GM12878 (cell line): ENCODE measurements at places on chromosomes 4 and X.

DNA sequence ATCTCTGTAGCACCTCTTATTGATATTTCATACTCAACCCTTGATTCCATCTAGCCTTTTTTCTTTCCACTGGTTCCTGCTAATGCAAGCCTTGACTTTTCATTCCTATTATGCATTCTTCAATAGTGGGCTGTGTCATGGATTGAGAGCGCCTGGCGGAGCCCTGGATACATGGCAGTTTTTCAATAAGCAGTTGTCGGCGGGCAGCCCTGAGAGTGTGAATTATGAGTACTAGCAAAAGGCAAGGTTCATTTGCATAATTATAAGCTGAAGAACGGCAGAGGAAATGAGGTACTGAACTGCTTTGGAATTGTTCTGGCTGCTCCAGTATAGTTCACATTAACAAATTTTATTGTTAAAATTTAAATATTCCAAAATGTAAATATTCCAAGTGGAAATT is 339.7 kb upstream of the VCX start:
- DNase-seq: no peak

GRCh38 chrX:39425124-39425806 is 624.0 kb downstream of the MID1IP1 start:
- no peak for DNase-seq

- no peak for DNase-seq
Measured at GRCh38 chr4:54067166-54067565, 2.8 kb upstream of the CHIC2 start.

DNA sequence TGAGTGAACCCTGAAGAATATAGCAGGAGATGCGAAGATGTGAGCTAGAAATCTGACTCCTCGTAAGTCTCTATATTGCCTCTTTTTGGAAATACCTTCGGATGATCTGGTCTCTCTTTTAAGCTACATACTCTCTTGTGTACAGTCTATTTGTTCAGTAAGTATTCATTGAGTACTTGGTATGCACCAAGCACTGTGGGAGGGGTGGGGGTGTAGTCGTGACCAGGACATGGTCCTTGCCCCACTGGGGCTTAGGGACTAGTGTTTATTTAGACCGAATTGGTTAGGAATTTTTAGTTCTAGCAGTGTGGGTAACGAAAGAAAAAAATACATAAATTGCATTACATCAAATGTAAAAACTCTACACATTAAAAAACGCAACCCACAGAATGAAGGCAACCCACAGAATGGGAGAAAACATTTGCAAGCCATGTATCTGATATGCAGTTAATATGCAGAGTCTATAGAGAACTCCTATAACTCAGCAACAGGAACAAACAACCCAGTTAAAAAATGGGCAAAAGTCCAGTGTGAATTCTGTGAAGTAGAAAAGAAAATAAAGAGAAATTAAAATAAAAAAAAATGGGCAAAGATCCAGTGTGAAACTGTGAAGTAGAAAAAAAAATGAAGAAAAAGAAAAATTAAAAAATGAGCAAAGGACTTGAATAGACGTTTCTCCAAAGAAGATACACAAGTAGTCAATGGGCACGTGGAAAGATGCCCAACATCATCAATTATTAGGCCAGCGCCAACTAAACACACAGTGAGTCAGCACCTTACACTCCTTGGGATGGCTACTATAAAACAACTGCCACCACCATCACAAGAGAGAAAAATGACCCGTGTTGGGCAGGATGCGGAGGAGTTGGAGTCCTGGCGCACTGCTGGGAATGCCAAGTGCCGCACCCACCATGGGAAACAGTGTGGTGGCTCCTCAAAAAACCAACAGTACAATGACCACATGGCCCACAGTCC is 43.8 kb downstream of the RGS12 start:
- DNase-seq: no peak

DNA sequence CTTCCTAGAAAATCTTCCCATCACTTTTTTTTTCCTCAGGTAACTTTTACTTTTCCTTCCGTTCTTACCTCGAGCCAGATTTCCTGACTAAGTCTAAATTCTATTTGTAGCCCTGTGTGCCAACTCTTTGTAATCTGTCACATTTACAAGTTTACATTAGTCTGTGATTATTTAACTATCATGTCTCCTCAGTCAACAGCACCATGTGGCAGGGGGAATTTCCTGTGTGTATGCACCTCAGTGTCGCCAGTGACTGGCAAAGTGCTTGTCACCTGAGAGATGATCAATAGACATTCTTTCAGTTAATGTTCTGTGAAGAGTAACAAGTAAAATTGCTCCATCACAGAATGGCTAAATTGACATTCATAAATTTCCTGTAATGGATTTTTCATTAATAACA is 468.5 kb downstream of the PDGFC start:
- no peak for DNase-seq

DNA sequence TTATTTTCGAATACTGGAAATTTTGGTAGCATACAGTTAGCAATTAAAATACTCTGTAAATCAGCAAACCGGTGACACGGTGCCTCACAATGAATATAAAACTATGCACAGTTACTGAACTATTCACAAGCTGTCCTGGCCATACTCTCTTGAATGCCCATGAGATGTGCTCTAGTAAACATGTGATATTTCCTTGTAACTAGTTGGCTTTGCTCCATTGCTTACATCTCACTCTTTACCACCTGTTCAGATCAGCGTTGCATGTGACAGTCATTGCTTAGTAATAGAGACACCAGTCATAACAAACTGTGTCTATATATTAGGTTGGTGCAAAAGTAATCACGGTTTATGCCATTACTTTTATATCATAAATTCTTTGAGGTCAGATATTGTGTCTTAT is 897.9 kb upstream of the FTHL17 start:
- DNase-seq: no peak

DNA sequence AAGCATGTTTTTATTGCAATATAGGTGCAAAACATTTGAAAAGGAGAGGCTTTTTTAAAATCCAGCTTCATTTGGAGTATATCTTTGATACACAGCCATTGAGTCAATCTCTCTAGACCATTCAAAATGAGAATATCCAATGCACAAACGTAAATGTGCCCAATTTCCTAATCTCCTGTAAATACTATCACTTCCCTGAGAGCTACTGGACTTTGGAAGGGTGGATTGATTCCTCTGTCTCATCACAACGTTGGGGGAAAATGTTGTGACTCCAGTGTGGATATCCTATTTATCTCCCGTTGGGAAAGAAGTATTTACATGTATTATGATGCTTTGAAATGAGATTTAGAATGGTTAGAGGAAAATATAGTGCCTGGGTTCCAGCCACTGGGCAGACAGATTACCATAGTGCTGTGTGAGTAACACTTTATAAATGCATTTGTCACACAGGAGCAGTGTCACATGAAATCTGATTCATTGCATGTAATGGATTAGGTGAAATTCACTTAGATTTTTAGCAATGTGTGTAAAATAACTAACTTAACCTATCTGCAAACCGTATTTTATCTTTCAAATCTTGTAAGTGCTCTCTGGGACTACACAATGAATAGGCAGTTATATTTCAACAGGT is 64.4 kb upstream of the VCX3A start:
- no peak for DNase-seq

- DNase-seq: no peak
Measured at GRCh38 chrX:118552121-118552900, 56.7 kb downstream of the DOCK11 start.

GRCh38 chrX:148535639-148536038 is 35.2 kb downstream of the AFF2 start:
- no peak for DNase-seq

DNA sequence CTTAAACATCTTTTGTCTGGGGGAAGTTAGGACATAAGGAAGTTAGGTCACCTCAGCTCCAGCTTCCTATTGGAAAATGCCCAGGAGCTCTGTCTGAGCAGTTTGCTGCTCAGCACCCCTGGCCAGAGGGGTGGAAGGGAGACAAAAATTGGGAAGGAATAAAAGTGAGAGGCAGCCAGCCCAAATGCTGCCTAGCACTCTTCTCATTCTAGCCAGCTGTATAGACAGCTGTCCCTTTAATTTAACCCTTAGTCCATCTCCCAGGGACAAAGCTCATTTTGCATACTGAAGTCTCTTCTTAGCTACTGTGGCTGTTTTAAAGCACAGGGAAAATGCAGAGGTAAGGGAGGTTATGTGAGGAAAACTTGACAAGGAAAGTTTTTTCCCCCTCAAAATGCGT is 89.5 kb upstream of the CITED1 start:
- no peak for DNase-seq

DNA sequence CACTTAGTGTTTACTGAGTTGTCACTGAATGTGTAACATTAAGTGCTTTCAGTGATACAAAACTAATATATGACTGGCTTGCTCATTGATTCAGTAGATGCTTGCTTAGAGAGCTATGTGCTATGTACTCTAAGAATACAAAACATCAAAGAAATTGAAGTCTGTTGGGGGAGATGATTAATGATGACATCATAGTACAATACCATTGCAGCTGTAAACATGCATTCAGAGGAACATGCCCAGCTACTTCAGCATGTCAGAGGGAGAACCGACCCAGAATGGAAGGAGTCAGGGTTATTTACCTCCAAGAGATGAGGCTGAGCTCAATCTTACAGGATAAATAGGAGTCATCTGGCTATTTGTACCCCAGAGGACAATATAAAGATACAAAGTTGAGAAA is 290.8 kb downstream of the TENM3 start:
- DNase-seq: no peak

DNA sequence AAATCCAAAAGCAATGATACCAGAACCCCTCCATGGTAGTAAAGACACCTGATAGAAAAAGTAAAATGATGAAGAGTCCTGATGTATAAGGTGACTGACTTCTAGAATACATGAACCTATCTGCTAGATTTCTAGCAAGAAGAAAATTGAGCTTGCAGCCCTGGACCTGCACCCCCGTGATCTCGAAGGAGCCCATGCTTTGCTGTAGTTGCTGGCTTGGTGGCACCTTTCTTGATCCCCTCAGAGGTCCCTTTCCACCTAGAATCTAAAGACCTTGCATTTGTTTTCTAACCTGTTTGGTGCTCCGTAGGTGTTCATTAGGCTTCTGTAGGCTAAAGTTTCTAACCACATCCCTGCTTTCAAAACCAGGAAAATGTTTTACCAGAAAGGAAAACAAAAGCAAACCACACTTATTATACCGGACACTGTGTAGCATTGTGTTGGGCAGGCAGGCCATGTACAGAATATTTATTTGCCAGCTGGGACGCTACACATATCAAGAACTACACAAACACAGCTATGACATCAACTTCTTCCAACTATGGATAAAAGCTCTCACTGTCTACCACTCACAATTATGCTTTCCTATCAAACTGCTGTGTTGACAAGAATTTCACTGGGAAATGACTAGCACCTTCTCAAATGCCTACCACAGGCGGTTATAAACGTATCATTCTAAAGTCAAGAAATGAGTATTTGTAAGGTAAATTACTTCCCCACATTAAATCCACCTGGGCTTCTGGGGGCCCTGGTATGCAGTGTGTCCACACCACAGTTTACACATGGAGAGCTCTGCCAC is 316.2 kb downstream of the UNC5C start:
- no peak for DNase-seq

DNA sequence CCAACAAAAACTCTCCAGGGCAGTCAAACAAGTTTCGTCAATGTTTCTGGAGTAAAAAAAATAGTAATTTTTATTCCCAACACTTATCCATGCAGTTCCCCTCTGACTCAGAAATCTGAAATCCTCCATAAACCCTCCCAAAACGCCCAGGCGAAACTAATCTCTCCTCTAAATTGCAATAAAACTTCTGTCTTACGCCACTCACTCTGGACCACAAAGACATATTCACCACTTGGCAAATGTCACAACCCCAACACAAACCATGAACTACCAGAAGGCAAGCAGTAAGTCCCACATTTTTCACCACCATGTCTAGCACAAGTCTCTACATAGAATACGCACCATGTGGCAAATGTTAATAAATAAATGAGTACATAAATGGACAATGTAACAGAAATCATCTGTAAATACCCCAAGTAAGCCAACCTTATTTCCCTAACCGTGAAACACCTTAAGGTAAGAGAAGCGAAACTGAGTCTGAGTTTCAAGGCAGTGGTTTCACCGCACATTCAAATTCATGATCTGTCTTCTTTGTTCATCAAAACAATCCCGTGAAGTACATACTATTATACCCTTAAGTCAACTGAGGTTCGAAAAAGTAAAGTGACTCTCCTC is 1.6 kb downstream of the PAPSS1 start:
- peak; percentile 50 for DNase-seq

GRCh38 chr4:146029939-146030710 is 91.5 kb upstream of the ZNF827 start:
- DNase-seq: peak; percentile 48

- DNase-seq: peak; percentile 35
Measured at GRCh38 chr4:139858436-139859205, 193.0 kb downstream of the MGST2 start.

DNA sequence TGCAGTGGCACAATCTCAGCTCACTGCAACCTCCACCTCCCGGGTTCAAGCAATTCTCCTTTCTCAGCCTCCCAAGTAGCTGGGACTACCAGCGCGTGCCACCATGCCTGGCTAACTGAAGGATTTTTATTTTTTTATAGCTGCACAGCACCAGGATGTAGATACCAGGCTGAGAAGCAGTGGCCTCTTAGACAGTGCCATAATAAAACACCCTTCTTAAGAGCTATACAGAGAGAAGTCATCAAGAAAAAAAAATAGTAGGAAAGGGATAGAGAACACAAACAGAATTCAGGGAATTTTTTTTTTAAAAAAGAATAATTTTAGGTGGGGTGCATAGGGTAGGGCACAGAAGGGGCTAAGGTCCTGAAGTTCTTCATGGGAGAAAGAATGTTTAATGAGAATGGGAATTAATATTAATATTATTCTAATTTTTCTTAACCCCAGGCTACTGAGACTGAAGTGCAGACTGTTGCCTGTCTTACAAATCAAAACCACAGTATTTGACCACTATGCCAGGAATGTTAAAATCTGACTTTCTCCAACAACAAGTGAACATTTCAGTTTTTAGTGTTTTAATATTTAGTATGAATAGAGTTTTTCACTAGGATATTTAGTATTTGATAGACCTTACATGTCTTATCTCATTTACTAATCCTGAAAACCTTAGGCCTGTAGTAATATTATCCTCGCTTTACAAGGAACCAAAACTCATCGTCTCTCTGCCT is 146.7 kb downstream of the KCNIP4 start:
- DNase-seq: no peak

DNA sequence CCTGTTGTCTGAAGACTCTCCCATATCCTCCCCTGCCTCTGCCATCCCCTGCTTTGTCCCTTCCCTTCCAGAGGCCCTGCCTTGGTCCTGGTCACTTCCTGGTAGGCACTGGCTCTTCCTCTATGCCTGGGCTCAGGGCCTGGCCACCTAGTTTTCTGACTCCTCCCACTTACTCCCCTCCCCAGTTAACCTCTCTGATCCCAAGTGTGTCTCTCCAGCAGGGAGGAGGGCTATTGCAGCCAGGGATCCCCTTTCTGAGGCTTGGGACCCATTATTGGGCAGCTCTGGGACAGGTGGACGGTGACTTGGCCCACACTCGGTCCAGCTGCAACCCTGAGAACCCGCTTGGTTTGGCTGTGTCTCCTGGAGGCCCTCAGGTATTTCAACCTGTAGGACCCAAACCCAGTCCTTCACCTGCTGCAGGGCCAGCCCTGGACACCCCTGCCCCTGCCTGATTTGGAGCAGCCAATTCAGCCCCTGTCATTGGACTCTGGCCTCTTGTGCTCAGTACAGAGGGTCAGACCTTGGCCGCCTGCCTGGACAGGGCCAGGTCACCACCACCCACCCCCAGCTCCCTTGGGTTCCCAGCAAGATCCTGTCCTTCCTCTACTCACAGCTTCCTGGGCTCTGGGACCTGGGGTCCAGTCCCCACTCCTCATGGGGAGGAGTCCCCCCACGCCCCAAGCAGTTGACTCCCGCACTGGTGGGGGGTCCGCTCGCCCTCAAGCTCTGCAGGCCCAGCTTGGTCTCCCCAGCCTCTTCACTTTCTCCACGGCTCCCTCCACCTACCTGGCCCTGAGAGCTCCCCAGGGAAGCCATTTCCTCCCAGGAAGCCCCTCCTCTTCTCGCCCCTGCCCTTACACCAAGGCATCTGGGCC is 1.1 kb upstream of the SH3BP2 start:
- DNase-seq: no peak
